ENCODE measurements at places on chromosomes 4 and X.

- DNase-seq = no peak
Measured at GRCh38 chr4:13956947-13957346, 329.4 kb upstream of the BOD1L1 start.

DNA sequence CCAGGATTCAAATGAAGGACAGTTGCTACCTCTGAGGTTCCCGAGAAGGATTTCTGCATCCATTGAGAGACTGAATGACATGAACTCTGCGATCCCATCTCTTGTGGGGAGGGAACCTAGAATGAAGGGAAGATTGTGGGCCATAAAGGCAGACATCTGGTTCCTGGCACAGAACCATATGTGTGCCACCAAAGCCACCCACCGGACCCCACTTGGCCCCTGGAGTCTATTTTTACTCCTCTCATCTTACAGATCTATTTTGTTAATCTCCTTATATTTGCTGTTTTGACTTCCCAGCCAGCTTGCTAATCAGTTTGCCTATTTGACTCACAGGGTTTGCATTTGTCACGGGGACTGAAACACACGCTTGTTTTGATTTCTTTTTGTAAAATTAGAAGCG is 7.3 kb downstream of the SOD3 start:
- DNase-seq = no peak

- no peak for DNase-seq
Measured at GRCh38 chr4:187814737-187815465, 180.7 kb upstream of the ZFP42 start.

DNA sequence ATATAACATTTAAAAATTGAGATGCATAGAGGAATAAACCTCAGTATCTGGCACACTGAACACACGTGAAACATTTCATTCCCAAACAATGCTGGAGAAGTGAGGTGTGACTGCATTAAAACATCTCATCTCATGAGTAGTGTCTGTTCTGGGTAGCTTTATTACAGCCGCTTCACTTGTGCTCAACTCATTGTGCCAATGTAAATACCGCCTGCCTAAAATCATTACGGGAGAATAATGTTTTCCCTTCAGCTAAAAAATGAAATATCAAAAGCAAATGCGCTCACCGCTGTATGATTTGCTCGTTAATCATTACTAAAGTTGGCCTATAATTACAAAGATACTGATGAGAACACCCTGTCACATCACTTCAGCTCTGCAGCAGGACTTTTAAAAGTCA is 110.2 kb upstream of the PRPS2 start:
- DNase-seq = no peak

DNA sequence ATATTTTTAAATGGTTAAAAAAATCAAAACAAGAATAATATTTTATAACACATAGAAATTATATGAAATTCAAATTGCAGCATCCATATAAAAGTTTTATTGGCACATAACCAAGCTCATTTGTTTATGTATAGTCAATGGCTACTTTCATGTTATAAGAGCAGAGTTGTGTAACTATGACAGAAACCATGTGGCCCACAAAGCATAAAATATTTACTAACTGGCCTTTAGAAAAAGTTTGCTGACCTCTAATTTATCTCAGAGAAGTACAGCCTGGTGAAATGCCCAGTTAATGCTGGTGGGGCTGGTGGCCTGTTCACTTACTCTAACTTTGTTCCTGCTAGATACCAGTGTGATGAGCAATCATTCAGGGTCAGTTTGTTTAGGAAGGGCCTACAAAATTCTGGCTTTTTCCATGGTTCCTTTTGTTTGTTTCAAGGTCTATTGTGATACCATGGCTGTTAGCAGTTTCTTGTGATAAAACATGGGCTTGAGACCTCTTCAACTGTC is 104.6 kb downstream of the PPP1R2C start:
- no peak for DNase-seq

DNA sequence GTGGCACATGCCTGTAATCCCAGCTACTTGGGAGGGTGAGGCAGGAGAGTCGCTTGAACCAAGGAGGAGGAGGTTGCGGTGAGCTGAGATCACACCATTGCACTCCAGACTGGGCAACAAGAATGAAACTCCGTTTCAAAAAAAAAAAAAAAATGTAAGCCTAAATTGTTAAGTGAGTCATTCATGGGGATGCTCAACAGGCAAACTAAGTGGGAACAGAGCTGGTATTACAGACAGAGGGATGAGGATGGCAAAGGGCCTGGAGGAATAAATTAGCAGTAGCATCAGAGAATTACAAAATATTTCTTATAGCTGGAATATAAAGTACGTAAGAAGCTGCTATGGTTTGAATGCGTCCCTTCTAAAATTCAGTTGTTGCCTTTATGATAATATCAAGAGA is 43.4 kb upstream of the OGT start:
- DNase-seq = no peak
